ENCODE measurements at places on chromosomes 7 and 10. TPM values are rescaled to one million over a fixed set of nuclear protein-coding genes. Genes with fewer than 3 reads are reported as not detected.

ADAMTS14 gene
- total RNA-seq = 2.3 TPM

GPC2 gene
- 44.8 TPM for total RNA-seq

- H3K4me3 ChIP-seq = no peak overlapping the region
- H3K4me1 ChIP-seq = no peaks in the 10 kb centered on the region
- H3K36me3 ChIP-seq = no peaks in the 10 kb centered on the region
- H3K27ac ChIP-seq = no peak overlapping the region
These were observed 114.9 kb downstream of the IPMK start for GRCh38 chr10:58152673-58153263.

DNA sequence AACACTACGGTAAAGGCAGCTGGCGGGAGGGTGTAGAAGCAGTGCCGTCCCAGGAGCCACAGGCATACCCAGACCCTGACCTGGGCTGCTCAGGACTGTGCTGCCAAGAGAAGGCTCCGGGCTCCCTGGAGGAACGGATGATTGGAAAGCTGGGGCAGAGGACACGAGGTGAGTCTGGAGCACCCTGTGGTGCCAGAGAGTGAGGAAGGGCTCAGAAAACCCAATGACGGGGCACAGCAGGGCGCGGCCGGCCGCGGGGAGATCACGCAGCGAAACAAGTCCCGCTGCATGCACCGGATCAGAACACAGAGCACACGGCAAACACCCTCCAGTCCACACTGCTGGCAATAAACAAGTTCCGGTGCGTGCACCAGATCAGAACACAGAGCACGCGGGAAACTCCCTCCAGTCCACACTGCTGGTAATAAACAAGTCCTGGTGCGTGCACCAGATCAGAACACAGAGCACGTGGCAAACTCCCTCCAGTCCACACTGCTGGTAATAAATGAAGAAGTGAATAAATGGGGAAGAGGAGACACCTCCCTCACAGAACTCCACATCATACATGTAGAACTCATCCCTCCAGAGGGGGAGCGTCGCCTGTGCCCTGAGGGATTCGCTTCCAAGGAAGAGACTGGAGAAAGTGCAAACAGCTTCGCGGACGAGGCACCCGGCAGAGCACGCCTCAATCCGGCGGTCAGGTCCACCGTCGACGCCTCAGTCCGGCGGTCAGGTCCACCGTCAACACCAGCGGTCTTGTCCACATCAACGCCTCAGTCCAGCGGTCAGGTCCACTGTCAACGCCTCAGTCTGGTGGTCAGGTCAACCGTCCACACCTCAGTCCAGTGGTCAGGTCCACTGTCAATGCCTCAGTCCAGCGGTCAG is 265.0 kb downstream of the MAD1L1 start:
- H3K4me1 ChIP-seq = no peaks in the 10 kb centered on the region
- H3K4me3 ChIP-seq = no peak overlapping the region
- no peak for DNase-seq
- H3K27me3 ChIP-seq = no peaks in the 10 kb centered on the region

DNA sequence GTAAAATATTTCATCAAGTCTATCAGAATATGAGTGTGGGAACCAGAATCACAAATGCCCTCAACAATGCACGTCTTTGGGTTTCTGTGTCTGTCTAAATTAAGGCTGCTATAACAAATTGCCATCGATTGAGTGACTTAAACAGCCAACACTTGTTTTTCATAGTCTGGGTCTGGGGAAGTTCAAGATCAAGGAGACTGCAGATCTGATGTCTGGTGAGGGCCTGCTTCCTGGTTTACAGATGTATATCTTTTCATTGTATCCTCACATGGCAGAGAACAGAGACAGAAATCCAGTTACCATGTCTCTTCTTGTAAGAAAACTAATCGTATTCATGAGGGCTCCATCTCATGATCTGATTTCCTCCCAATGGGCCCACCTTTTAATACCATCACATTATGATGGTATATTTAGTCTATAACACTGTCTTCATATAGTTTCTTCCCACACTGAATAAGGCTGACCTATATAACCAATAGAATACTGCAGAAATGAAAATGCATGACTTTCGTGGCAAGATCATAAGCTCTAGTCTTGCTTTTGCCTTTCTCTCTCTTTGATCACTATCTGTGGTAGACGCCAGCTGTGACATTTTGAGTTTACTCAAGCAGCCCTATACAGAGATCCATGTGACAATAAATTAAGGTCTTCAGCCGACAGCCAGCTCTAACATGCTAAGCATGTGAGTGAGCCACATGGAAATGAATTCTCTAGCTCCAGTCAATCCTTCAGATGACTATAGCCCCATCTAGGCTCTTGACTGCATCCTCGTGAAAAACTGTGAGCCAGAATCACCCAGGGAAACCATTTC is 51.9 kb downstream of the THSD7A start:
- H3K36me3 ChIP-seq = no peaks in the 10 kb centered on the region
- DNase-seq = no peak
- H3K27ac ChIP-seq = no peak overlapping the region
- no peaks in the 10 kb centered on the region for H3K4me1 ChIP-seq
- H3K4me3 ChIP-seq = no peak overlapping the region
- H3K27me3 ChIP-seq = no peaks in the 10 kb centered on the region

GRCh38 chr10:121615435-121615793 is 17.2 kb upstream of the FGFR2 start:
- H3K27me3 ChIP-seq = no peaks in the 10 kb centered on the region
- no peaks in the 10 kb centered on the region for H3K36me3 ChIP-seq
- H3K27ac ChIP-seq = no peak overlapping the region
- no peaks in the 10 kb centered on the region for H3K4me1 ChIP-seq
- no peak for DNase-seq
